ENCODE measurements at places on chromosomes 6 and 20.

GRCh38 chr20:16209357-16209756 lies 363.9 kb downstream of the KIF16B start:
- no peak for DNase-seq

GRCh38 chr6:36114798-36115408 lies 15.4 kb upstream of the MAPK13 start:
- no peak for DNase-seq

DNA sequence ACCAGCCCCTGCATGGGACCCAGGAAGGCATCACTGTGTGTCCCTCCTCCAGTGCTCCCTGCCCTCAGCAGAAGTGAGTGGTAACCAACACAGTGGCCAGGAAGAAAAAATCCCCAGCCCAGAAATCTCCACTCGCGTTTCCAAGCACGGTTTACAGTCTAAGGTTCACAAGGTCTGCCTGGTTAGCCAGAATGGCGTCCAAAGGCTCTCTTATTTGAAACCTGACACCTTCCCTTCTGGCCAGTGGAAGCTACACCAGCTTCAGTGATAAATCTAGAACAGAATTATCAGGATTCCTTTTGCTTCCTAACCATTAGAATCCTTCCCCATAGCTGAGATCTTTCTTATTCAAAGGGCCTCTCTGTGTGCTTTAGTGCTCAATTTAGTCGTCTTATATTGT lies 9.2 kb downstream of the LY86 start:
- DNase-seq = no peak

GRCh38 chr20:38973645-38974044 lies 11.5 kb downstream of the DHX35 start:
- no peak for DNase-seq

DNA sequence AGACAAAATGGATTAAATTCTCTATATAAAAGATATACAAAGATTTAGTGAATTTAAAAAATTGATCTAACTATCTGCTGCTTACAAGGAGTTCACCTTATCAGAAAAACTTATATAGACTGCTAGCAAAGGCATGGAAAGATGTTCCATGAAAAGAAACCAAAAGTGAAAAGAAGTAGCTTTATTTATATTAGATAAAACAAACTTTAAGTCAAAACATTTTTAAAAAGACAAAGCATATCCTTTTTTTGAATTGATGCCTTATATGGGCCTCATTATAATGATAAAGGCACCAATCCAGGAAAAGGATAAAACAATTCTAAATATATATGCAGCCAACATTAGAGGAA lies 334.2 kb downstream of the MEI4 start:
- no peak for DNase-seq

DNA sequence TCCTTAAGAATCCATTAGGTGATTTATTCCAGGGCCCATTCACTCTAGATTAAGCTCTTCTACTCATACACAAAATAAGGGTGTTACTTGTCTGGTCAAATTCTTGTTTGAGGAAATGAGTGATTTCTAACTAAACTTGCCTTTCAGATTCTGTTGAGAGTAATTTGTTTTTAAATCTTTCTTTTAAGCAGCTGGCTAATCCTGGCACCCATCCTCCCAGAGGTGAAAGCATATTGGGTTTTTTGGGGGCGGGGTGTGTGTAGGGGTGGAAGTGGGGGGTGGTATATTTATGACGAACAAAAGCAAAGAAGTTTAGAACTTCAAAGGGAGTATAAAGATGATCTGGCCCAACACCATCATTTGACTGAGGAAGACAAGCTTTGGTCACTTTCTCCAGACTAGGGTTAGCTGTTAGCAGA lies 94.7 kb downstream of the RTN4IP1 start:
- DNase-seq = peak; percentile 46

GRCh38 chr6:166957805-166958076 lies 1.4 kb upstream of the RNASET2 start:
- no peak for DNase-seq

GRCh38 chr20:56778765-56779195 lies 149.7 kb downstream of the TFAP2C start:
- no peak for DNase-seq

GRCh38 chr20:62515280-62515679 lies 39.5 kb upstream of the GATA5 start:
- no peak for DNase-seq
